ENCODE measurements at places on chromosomes 1 and 21. TPM values are rescaled to one million over a fixed set of nuclear protein-coding genes. Genes with fewer than 3 reads are reported as not detected.

Gene SMYD2
- 35.6 TPM for total RNA-seq

Gene DIRAS3
- 1.4 TPM for total RNA-seq

Gene B3GALT2
- not detected for total RNA-seq

Gene UBE2U
- not detected for total RNA-seq

Gene PIGR
- not detected for total RNA-seq

Gene CLDN8
- total RNA-seq: not detected

Gene CHIA
- total RNA-seq: not detected
